ENCODE measurements at places on chromosomes 7 and 10.

DNA sequence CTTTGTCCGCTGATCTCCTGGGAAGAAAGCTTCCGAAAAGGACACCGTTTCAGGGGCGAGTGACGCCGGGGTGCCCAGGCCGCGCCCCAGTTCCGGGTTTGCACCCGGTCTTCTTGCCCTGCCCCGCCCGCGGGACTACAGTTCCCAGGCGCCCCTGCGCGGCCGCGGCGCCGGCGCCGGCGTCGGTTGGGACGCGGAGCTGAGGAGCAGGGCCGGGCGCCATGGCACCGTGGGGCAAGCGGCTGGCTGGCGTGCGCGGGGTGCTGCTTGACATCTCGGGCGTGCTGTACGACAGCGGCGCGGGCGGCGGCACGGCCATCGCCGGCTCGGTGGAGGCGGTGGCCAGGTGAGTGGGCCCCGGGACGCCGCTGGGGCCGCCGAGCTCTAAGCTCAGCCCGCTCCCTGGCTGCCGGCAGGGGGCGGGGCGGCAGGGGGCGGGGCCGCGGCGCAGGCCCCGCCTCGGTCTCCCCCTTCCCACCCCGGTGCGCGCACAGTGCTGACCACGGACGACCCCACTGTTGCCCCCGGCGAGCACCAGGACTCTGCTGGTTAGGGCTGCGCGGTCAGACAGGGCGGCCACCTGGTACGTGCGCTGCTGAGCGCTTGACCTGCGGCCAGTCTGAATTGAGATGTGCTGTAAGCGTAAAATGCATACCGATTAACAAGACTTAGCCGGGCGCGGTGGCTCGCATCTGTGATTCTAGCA is at the start of gene LHPP:
LHPP (plus strand) TSS at position 182 of the 706 bp plus-strand sequence; CDS start at position 222, 40 bp downstream.
- peak; percentile 71 for DNase-seq

- no peak for DNase-seq
These were observed 81.3 kb downstream of the ITGB8 start for GRCh38 chr7:20412032-20412431.

GRCh38 chr7:157715071-157715937 is 378.5 kb downstream of the DNAJB6 start:
- no peak for DNase-seq

DNA sequence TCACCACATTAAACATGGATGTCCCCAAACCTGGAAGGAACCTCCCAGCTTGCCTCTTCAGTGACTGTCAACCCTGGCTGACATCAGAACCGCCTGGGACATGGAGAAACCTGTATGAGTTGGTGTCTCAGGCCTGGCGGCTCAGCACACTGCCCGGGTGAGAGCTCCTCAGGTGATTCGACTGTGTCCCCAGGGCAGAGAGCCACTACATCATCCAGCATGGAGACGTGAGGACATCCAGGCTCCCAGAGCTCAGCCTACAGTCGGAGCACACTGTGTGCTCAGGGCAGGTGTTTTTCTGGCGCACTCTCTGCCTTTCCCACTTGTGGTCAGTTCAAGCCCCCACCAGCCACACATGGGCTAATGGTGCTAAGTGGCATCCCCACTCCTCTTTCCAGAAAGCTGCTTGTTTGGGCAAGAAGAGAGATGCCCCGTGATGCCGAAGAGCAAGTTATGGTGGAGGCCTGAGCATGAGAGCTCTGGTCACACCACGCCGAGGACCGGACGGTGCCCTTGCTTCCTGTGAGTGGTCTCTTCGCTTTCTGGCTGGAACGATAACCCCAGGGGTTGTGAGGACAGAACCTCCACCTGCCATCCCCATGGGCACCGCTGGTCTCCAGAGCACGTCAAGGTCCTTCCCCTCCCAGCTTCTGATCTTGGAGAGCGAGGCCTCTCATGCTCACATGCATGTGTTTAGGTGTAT is 38.5 kb downstream of the AMZ1 start:
- DNase-seq, result no peak

DNA sequence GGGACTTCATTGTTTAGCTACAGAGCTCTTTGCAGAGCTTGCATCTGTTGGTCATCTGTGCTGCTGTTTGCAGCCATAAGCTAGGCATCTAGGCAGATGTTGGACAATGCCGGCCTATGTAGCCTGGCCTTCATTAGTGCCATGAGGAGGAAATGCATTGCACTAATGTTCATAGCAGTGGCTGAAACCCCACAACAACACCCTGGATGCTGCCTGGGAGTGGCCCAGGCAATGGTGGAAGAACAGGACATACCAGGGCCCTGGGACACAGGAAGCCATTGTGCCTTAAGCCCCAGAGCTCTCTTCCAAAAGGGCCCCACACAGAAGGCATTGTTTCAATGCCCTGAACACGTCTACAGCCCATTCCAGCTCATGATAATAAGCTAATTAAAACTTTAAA is 131.5 kb upstream of the LYZL1 start:
- no peak for DNase-seq

- no peak for DNase-seq
These were observed 60.3 kb upstream of the IL6 start for GRCh38 chr7:22666732-22667131.

DNA sequence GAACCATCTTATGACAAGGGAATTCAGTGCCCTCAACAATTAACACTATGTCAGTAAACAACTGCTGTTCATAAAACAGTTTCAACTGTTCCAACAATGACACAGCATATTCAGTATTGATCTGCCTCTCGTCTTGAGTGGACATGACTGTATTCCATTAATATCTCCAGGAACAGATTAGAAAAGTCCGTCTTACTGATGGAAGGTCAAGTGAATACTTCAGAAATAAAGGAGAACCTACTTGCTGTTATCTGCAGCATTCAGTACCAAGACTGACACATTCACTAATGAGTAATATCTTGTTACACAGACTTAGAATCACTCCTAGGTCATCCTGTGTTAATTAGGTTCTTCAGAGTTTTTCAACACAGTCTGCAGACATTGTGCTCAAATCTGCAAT is 12.1 kb downstream of the KBTBD2 start:
- DNase-seq, result no peak

DNA sequence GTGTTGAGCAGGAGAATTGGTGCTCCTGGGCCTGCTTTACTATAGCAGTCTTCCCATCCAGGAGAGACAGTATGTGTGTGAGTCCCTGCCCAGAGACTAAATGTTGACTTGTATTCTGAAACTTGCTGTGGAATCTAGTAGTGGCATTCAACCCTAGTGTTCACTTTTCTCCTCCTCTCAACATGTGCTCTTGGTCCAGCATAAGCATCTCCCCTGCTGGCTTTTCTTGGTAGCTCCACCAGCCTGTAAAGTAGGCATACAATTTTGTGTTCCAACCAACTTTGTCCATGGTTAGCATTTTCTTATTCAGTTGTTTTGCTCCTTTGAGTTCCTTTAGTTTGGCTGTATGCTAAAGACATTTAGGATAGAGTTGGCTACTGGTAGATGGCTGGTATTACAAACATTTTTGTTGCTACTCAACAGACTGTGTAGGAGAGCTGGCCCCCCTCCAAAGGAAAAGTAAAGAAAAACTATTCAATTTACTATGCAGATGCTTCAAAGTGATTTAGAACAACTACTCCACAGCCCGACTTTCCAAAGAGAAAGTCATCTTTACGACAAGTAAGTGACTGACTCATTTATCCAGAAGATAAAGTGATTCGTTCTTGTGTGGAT is 46.0 kb downstream of the ASB4 start:
- no peak for DNase-seq

DNA sequence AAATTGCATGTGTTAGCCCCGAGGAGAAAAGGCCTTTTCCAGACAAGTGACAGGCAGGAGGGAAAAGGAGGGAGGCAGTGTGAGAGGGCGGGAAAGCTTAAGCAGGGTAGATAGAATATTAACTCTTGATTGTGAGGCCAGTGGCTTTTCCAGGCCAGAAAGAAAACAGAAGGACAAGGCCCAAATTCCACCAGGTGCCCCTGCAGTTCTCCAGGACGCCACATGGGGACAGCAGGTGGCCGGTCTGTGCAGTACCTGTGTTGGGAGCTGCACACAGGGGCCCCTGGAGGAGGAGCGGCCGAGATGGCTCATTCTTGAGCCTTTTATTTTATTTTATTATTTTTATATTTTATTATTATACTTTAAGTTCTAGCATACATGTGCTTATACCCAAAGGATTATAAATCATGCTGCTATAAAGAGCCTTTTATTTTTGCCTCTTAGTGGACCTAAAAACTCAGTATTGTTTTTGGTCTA is 141.3 kb upstream of the KLF14 start:
- no peak for DNase-seq

- no peak for DNase-seq
These were observed 1.8 kb upstream of the CHN2 start for GRCh38 chr7:29192811-29193210.

Data from hypothalamus (tissue), 51 donors.